ENCODE measurements at places on chromosomes 3 and 15. TPM values are rescaled to one million over a fixed set of nuclear protein-coding genes. Genes with fewer than 3 reads are reported as not detected.

GRCh38 chr3:67526246-67526645 is 128.2 kb downstream of the SUCLG2 start:
- DNase-seq = no peak

DNA sequence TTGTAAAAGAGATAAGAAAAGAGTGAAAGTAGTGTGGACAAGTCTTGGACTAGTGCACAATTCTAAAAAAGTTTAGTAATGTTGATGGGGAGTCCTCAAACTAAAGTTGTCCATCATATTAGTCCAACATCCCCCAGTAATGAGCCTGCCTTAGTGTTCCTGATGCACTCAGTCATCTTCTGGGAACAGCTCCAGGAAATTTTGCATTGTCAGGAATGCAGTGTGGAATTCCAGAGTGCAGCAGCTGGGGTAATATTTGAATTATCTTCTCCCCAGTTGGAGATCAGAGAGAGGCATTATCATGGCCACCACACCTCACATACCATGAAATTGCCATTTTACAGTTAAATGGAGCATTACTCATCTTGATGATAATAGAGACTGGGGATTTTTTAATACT is 528.8 kb upstream of the NAALADL2 start:
- DNase-seq = no peak

- DNase-seq = no peak
Observed at GRCh38 chr3:66761093-66761780, 236.9 kb upstream of the KBTBD8 start.

DNA sequence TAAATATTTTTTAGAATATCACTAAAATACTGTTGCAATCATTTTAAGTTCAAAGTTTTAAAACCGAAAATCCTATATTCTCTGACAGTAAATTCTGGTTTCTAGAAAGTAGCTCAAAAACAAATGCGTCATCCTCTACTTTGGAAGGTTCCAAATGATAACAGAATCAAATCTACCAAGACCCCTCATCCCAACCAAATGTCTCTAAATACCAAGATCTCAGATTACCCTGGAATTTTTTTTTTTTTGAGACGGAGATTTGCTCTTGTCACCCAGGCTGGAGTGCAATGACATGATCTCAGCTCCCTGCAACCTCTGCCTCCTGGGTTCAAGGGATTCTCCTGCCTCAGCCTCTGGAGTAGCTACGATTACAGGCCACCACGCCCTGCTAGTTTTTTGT is 16.8 kb downstream of the TBL1XR1 start:
- no peak for DNase-seq

The CCR5 gene
- 0.62 TPM for total RNA-seq

Measured in left ventricle myocardium superior (tissue), 1 donor.